ENCODE measurements at places on chromosomes 1 and 21. TPM values are rescaled to one million over a fixed set of nuclear protein-coding genes. Genes with fewer than 3 reads are reported as not detected.
A peak's percentile ranks its signal among the peaks of the same experiment; 100 is the strongest.

DHRS3 gene
- total RNA-seq, result 39.4 TPM

FALEC gene
- total RNA-seq, result not detected

APCS gene
- not detected for total RNA-seq

PPM1J gene
- 10.0 TPM for total RNA-seq

RHEX gene
- 0.53 TPM for total RNA-seq

BTBD19 gene
- 15.1 TPM for total RNA-seq

DR1 gene
- 8.7 TPM for total RNA-seq

FCRL1 gene
- total RNA-seq, result not detected

SPATA21 gene
- not detected for total RNA-seq

CLCA4 gene
- not detected for total RNA-seq

RGS8 gene
- total RNA-seq, result not detected

BACE2 gene
- 151 TPM for total RNA-seq

DNA sequence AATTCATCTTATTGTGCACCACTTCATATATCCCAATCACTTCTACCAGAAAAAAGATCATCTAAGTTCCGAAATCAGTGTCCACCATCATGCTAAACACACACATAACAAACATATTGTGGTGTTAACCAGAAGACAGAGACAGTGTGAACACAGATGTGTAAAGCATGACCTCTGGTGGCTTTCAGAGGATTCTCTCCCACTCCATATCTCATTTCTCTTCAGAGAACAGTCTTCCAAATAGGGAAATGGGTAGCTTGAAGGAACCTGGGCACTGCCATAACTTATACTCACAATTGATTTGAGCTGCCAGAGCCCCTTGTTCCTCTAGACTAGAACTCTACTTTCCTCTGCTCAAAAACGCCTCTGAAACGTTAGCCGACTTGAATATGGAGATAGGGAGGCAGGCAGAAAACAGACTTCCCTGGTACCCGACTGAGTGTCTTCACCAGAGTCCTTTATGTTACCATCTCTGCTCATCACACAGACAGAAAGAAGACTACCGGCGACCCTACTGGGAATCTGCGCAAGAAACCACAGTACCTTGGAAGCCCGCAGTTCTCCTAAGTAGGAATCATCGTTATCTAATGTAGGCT, 1.8 kb upstream of the ELAPOR1 start:
- no peaks in the 10 kb centered on the region for H3K36me3 ChIP-seq
- H3K27ac ChIP-seq, result no peak overlapping the region
- peaks cover 6% of the 10 kb centered on the region for H3K27me3 ChIP-seq
- DNase-seq, result peak; percentile 34

GRCh38 chr1:5750186-5751162, 241.8 kb downstream of the NPHP4 start:
- H3K27me3 ChIP-seq, result no peaks in the 10 kb centered on the region
- DNase-seq, result no peak
- H3K27ac ChIP-seq, result no peak overlapping the region
- no peaks in the 10 kb centered on the region for H3K4me1 ChIP-seq

DNA sequence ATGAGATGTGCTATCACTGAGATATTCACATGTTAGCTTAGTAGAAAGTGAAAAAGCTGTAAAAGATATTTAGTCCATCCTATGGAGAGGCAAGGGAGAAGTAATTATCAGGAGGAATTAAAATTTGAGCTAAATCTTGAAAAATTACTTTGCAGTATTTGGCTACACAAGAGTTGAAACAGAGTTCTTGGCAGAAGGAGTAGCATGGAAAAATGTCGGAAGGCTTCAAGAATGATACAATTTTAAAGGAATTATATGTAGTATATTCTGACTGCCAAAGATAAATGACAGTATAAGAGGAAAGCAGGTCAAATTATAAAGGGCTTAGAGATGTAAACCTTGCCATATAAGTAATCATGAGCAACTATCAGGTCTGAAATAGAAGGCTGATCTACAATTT, 518.9 kb downstream of the BRINP3 start:
- H3K27me3 ChIP-seq, result no peaks in the 10 kb centered on the region
- no peak overlapping the region for H3K27ac ChIP-seq
- peaks cover 4% of the 10 kb centered on the region for H3K4me1 ChIP-seq
- H3K4me3 ChIP-seq, result no peak overlapping the region
- no peaks in the 10 kb centered on the region for H3K36me3 ChIP-seq
- DNase-seq, result no peak

GRCh38 chr1:100452641-100453040, 85.3 kb upstream of the GPR88 start:
- no peak overlapping the region for H3K4me3 ChIP-seq
- no peak for DNase-seq
- H3K36me3 ChIP-seq, result no peaks in the 10 kb centered on the region
- H3K4me1 ChIP-seq, result no peaks in the 10 kb centered on the region

DNA sequence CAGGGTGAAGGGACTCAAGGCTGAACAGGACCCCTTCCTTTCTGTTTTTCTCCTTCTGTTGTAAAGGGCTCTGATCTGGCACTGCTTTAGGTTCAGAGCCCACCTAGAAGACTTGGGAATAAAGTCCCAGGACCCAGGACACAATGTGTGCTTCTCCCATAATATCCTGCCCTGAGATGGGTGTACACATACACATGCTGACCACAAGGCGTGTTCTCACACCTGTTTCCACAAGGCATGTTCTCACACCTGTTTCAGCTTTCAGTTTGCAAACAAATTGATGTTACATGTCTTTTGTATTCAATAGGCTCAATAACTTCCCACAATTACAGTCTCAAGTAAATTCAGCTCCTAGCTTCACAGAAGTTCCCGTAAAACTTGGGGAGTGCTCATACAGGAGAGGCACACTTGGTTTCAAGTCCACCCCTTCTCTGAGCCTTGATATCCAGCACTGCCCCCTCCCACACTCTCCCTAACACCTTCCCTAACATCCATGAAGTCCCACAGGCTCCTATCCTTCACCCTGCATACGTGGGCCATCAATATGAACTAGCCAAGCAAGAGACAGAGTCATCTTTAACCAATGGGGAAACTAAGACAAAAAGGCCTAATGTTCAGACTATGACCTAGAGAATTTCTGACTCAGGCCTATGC, 41.7 kb downstream of the ERI3 start:
- no peaks in the 10 kb centered on the region for H3K27me3 ChIP-seq
- H3K36me3 ChIP-seq, result peaks cover 84% of the 10 kb centered on the region
- DNase-seq, result no peak

GRCh38 chr1:84236256-84236655, 65.3 kb upstream of the SAMD13 start:
- no peak overlapping the region for H3K27ac ChIP-seq
- no peak for DNase-seq
- no peaks in the 10 kb centered on the region for H3K4me1 ChIP-seq
- H3K36me3 ChIP-seq, result peaks cover 22% of the 10 kb centered on the region
- H3K27me3 ChIP-seq, result no peaks in the 10 kb centered on the region
- H3K4me3 ChIP-seq, result no peak overlapping the region

GRCh38 chr1:10795276-10796021, 997 bp downstream of the CASZ1 start:
- no peaks in the 10 kb centered on the region for H3K27me3 ChIP-seq
- no peaks in the 10 kb centered on the region for H3K36me3 ChIP-seq
- no peak for DNase-seq

DNA sequence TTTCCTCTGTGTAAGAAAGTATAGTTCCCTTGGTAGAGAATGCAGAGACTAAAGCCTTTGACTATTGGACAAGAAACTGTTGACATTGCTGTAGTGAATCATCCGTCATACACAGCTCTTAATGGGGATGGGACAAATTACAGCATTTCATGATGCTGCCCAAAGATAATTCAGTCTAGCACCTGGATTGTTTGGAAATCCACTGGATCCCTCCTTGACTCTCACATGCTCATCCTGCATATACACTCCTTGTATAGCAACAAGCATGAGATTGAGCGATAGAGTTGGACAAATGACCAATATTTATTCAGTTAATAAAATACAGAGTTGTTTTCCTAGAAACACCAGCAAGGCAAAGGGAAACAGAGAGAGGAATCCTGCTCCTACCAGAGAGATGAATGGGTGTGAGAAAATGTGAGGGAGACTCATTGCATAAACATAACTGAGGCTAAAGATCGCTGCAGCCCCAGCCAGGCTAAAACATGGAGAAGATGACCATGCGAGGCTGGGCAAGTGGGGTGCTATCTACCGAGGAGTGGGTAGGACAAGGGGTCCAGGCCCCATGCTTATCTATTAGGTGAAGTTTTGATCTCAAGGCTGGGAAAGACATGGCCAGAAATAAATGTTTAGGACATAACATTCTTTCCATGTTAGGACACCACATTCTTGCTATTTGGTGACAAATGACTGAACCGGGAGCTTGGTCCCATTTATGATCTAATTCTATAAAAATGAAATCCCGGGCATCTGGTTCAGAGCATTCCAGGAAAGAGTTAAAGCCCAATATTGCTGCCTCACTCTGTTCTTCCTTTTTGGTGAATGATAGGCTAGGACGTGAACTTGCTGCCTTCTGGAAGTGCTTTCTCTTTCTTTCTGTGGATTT, 153.2 kb downstream of the TGFB2 start:
- no peaks in the 10 kb centered on the region for H3K36me3 ChIP-seq
- H3K27me3 ChIP-seq, result no peaks in the 10 kb centered on the region
- H3K4me3 ChIP-seq, result peak overlapping the region; percentile 58
- DNase-seq, result no peak
- peak overlapping the region; percentile 71 for H3K27ac ChIP-seq

DNA sequence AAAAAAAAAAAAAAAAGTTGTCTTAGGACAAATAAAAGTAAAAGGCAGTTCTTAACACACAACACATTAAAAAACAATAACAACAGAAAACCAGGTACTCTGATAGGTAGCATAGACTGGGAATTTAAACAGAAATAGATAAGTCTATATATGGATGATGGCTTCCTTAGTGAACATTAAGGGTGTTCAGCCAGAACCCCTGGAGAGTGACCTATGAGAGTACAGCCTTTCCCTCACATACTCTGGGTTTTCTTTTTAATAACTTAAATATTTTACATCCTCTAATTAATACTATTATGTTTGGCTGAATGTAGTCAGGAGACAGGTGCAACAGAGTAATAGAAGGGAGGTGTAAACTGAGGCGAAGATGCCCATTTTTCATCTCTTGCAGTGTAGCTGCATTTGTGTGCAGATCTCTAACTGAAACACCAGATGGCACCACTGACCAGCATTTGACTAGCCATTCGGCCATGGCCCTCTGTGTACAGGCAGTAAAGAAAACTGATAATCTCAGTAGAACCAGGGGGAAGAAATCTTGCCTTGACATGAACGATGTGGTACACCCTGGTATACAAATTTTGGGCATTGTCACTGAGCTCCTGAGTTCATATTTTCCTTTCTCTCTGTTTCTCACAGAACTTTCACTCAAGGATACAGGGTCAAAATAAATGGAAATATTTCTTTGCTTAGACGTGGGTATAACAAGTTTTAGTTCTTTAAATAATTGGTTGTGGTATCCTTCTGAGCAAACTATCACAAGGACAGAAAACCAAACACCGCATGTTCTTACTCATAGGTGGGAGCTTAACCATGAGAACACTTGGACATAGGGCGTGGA, 7.6 kb downstream of the TTF2 start:
- no peak overlapping the region for H3K27ac ChIP-seq
- no peaks in the 10 kb centered on the region for H3K4me1 ChIP-seq
- no peaks in the 10 kb centered on the region for H3K36me3 ChIP-seq
- no peaks in the 10 kb centered on the region for H3K27me3 ChIP-seq

DNA sequence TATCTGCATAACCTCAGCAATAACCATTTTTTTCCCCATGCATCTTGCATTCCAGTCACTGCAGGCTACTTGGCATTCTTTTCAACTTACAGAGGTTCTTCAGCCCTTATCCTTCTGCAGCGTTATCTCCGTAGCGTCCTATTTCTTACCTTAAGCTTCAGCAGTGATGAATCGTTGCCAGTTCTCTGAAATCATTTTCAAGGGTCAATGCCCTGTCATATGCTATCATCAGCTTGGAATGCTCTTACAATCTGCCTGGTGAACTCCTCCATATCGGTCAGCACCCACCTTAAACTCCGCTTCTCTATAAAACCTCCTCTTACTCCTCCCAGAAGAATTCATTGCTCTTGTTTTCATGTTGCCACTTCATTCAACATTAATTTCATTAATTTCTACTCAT, 105.1 kb upstream of the DPH5 start:
- no peaks in the 10 kb centered on the region for H3K4me1 ChIP-seq
- no peak overlapping the region for H3K27ac ChIP-seq
- H3K36me3 ChIP-seq, result no peaks in the 10 kb centered on the region
- H3K27me3 ChIP-seq, result no peaks in the 10 kb centered on the region

DNA sequence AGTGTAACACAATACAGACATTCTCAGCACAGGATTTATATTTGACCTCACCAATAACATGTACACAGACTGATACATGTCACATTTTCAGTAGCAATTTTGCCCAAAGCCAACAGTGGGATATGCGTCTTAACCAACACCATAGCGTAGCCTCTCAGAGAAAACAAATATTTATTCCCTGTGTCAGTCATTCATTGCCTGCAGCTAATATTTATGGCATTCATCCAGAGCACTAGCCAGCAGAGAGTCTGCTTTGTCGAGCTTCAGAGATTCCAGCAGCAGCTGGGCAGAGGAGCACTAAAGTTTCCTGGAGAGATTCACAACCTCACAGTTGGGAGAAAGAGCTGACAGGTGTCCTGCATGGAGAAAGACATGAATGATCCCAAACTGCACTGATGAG, 400.7 kb upstream of the DAB1 start:
- no peaks in the 10 kb centered on the region for H3K36me3 ChIP-seq
- H3K4me1 ChIP-seq, result no peaks in the 10 kb centered on the region
- H3K27me3 ChIP-seq, result no peaks in the 10 kb centered on the region
- DNase-seq, result no peak
- no peak overlapping the region for H3K27ac ChIP-seq

- H3K4me1 ChIP-seq, result peaks cover 10% of the 10 kb centered on the region
- DNase-seq, result no peak
Observed at GRCh38 chr1:204888294-204888693, 17.6 kb downstream of the NFASC start.

- no peak for DNase-seq
- H3K27me3 ChIP-seq, result no peaks in the 10 kb centered on the region
- no peak overlapping the region for H3K27ac ChIP-seq
- H3K36me3 ChIP-seq, result no peaks in the 10 kb centered on the region
- H3K4me1 ChIP-seq, result peaks cover 23% of the 10 kb centered on the region
Observed at GRCh38 chr21:33231526-33231925, 1.8 kb downstream of the IFNAR2 start.

- H3K4me1 ChIP-seq, result peaks cover 12% of the 10 kb centered on the region
- no peaks in the 10 kb centered on the region for H3K27me3 ChIP-seq
- H3K36me3 ChIP-seq, result no peaks in the 10 kb centered on the region
- no peak for DNase-seq
Observed at GRCh38 chr1:184298440-184299405, 88.1 kb upstream of the C1orf21 start.

Data from ascending aorta (tissue), 2 donors.